ENCODE measurements at places on chromosomes 2 and 18. TPM values are rescaled to one million over a fixed set of nuclear protein-coding genes. Genes with fewer than 3 reads are reported as not detected.

DNA sequence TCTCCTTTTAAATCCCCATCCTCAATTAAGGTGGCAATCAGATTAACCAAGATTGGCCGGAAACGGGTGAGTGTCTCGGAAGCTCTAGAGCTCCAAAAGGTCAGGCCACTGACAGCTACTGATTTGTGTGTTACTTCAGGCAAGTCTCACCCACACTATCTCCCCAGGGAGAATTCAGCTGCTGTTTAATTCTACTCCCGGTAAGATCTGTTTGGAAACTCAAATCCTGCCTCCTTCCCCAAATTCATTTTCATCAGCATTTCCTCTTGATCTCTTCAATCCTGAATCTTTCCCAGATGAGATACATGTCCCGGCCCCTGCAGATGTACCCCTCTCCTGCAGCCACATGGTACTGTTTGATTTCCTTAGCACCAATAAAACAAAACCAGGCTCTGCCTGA is 34.9 kb downstream of the EFR3B start:
- peaks cover 64% of the 10 kb centered on the region for H3K27me3 ChIP-seq
- H3K36me3 ChIP-seq: peaks cover 4% of the 10 kb centered on the region
- peaks cover 5% of the 10 kb centered on the region for H3K4me1 ChIP-seq
- DNase-seq: no peak

STARD6 gene
- total RNA-seq: not detected

GRCh38 chr2:239912938-239913635 is 112.1 kb downstream of the NDUFA10 start:
- DNase-seq: no peak
- H3K36me3 ChIP-seq: no peaks in the 10 kb centered on the region
- H3K4me1 ChIP-seq: peaks cover 10% of the 10 kb centered on the region
- no peaks in the 10 kb centered on the region for H3K27me3 ChIP-seq
- H3K4me3 ChIP-seq: no peak overlapping the region
- H3K27ac ChIP-seq: no peak overlapping the region

- no peaks in the 10 kb centered on the region for H3K27me3 ChIP-seq
- DNase-seq: no peak
- no peaks in the 10 kb centered on the region for H3K36me3 ChIP-seq
- no peak overlapping the region for H3K27ac ChIP-seq
- no peak overlapping the region for H3K4me3 ChIP-seq
These were observed 401.3 kb downstream of the KCNJ3 start for GRCh38 chr2:155099784-155100183.

DNA sequence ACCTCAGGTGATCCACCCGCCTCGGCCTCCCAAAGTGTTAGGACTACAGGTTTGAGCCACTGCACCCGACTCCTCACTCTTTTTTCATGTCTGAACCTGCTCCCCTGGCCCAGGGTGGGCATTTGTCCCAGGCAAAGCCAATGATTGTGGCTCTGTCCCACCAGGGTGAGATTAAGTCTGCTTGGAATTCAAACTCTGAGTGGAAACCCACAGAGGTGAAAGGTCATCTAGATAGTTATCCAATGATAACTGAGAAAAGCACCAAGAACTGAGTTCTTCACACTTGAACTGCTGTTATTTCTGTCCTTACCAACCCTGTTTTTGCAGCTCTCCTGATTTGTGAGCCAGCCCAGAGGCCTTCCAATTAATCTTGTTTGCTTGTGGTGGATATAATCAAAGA is 62.4 kb upstream of the ACVR1 start:
- H3K27me3 ChIP-seq: peaks cover 4% of the 10 kb centered on the region
- no peak overlapping the region for H3K4me3 ChIP-seq
- no peaks in the 10 kb centered on the region for H3K36me3 ChIP-seq
- H3K27ac ChIP-seq: no peak overlapping the region
- DNase-seq: no peak

GRCh38 chr2:38690499-38691420 is 24.8 kb downstream of the GALM start:
- H3K27ac ChIP-seq: peak overlapping the region; percentile 100
- H3K27me3 ChIP-seq: no peaks in the 10 kb centered on the region
- no peak for DNase-seq
- H3K4me1 ChIP-seq: peaks cover 43% of the 10 kb centered on the region
- H3K36me3 ChIP-seq: peaks cover 20% of the 10 kb centered on the region
- peak overlapping the region; percentile 47 for H3K4me3 ChIP-seq

COLEC11 gene
- total RNA-seq: not detected

CFAP65 gene
- total RNA-seq: not detected

DNA sequence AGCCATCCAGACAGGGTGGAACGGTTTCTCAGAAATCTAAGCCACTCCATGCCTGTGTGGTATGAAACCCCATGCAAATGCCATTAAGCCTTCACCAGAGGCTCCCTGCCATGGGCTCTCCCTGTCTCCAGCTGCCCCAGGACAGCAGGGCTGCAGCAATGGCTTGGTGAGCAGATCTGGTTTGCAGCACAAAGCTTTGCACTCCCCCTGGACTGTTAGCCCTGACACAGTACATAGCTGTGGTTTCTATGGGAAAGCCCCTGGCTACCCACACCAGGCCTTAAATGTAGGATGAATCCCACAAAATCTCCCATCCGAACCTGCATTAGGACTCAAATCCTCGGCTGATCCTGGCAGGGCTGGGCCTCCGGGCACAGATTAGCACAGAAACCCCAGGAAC is 291.6 kb downstream of the TNS1 start:
- peaks cover 21% of the 10 kb centered on the region for H3K27me3 ChIP-seq
- no peak for DNase-seq
- no peak overlapping the region for H3K27ac ChIP-seq
- H3K36me3 ChIP-seq: peaks cover 3% of the 10 kb centered on the region
- H3K4me1 ChIP-seq: peaks cover 13% of the 10 kb centered on the region

GRCh38 chr2:196565982-196566381 is 73.5 kb upstream of the CCDC150 start:
- no peak overlapping the region for H3K4me3 ChIP-seq
- H3K27ac ChIP-seq: no peak overlapping the region
- H3K27me3 ChIP-seq: peaks cover 32% of the 10 kb centered on the region
- H3K4me1 ChIP-seq: no peaks in the 10 kb centered on the region

GRCh38 chr2:71714601-71715240 is 261.4 kb downstream of the DYSF start:
- H3K4me3 ChIP-seq: no peak overlapping the region
- H3K27ac ChIP-seq: no peak overlapping the region
- H3K27me3 ChIP-seq: peaks cover 27% of the 10 kb centered on the region
- DNase-seq: no peak

GRCh38 chr2:217793566-217794132 is 209.1 kb downstream of the TNS1 start:
- peak overlapping the region; percentile 47 for H3K27ac ChIP-seq

TPO gene
- total RNA-seq: 0.44 TPM

REEP1 gene
- total RNA-seq: not detected

- peaks cover 13% of the 10 kb centered on the region for H3K4me1 ChIP-seq
- H3K4me3 ChIP-seq: no peak overlapping the region
- DNase-seq: no peak
- no peak overlapping the region for H3K27ac ChIP-seq
- peaks cover 14% of the 10 kb centered on the region for H3K27me3 ChIP-seq
- H3K36me3 ChIP-seq: no peaks in the 10 kb centered on the region
These were observed 181.8 kb downstream of the SNTG2 start for GRCh38 chr2:1132328-1132969.

- H3K4me1 ChIP-seq: no peaks in the 10 kb centered on the region
- no peak overlapping the region for H3K4me3 ChIP-seq
- no peaks in the 10 kb centered on the region for H3K36me3 ChIP-seq
- DNase-seq: no peak
- H3K27ac ChIP-seq: no peak overlapping the region
These were observed 54.7 kb downstream of the VWC2L start for GRCh38 chr2:214465363-214466146.

GRCh38 chr2:13550285-13551231 is 833.8 kb downstream of the TRIB2 start:
- no peaks in the 10 kb centered on the region for H3K27me3 ChIP-seq
- H3K4me3 ChIP-seq: no peak overlapping the region
- no peak overlapping the region for H3K27ac ChIP-seq
- DNase-seq: no peak
- H3K4me1 ChIP-seq: no peaks in the 10 kb centered on the region
- H3K36me3 ChIP-seq: no peaks in the 10 kb centered on the region

- peaks cover 21% of the 10 kb centered on the region for H3K4me1 ChIP-seq
- DNase-seq: no peak
- no peak overlapping the region for H3K27ac ChIP-seq
These were observed 50.5 kb upstream of the CREB1 start for GRCh38 chr2:207479198-207479785.

- no peak overlapping the region for H3K4me3 ChIP-seq
- DNase-seq: no peak
- no peak overlapping the region for H3K27ac ChIP-seq
- H3K36me3 ChIP-seq: no peaks in the 10 kb centered on the region
- H3K27me3 ChIP-seq: peaks cover 11% of the 10 kb centered on the region
These were observed 41.4 kb upstream of the UPP2 start for GRCh38 chr2:158060160-158060834.

DNA sequence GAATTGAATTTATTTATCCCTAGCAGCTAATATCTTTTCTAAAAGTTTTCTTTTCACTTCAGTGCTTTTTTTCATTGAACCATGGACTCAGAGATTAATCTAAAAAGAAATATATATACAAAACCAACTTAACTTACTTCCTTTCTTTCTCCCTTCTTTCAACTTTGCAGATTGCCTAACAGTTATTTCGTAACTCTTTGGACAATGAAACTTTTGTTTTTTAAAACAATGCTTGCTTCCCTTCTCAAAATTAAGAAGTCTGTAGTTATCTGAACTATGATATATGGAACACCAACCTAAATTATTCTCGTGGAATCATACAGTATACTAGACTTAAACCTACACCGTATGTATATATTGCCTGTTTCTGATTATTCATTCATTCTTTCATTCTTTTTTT is 62.9 kb downstream of the MIB1 start:
- peaks cover 10% of the 10 kb centered on the region for H3K4me1 ChIP-seq
- H3K36me3 ChIP-seq: peaks cover 14% of the 10 kb centered on the region
- no peak overlapping the region for H3K27ac ChIP-seq

GRCh38 chr2:74373221-74373676 is 6.9 kb downstream of the DCTN1 start:
- H3K27me3 ChIP-seq: no peaks in the 10 kb centered on the region
- H3K4me3 ChIP-seq: no peak overlapping the region
- H3K4me1 ChIP-seq: peaks cover 21% of the 10 kb centered on the region

DNA sequence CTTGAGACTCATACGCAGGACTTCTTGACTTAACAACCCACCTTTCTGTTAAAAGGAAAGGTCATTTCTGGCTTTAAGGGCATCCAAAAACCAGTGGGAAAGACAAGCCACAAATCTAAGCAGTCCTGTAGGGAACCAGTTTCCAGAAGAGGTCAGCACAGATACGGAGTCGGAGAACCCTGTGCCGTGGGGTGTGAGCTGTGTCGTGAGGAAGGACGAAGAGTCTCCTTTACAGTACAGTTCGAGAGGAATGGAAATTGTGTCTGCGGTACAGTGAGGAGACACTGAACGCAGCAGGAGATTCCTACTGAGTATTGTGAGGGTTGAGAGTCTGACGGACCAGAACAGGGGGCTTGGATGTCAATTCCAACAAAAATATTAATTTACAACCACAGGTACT is 17.7 kb downstream of the SLC30A3 start:
- no peak overlapping the region for H3K27ac ChIP-seq
- no peaks in the 10 kb centered on the region for H3K36me3 ChIP-seq
- H3K4me1 ChIP-seq: no peaks in the 10 kb centered on the region
- no peak overlapping the region for H3K4me3 ChIP-seq
- H3K27me3 ChIP-seq: peaks cover 13% of the 10 kb centered on the region

DNA sequence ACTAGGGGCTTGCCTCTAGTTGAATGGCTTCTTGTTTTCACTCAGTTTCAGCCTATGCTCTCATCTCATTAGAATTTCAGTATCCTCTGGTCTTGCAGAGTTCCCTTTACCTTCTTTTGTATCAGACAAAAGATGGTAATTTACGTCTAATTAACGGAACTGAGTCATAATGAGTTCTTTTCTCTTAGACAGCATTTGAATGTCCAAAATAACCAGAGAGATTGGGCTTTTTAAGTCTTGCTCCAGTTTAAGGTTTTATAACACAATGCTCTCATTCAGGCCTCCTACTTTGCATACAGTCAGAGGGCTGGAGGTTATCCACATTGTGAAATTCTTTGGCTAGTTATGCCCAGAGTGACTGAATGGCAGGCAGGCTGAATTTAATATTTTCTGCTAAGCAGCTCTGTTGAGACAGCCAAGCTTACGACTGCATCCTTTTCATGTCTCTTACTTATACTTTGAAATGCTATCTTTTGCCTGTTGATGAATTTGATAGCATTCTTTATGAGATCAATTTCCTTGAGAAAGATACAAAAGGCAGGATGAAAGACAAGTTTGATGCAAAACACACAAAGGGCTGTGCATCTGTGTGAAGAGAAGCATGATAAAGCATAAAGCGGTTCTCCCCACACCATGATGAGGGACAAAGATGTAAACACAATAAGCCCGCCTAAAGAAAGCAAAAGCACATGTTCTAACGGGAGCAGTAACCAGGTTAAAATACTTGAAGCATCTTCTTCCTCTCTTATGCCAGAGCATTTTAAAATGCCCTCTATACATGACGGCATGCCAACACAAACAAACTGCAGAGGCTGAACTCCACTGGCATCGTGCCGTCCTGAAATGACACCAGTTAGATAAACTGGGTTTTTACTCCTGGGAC is 90.0 kb downstream of the CDH2 start:
- no peaks in the 10 kb centered on the region for H3K36me3 ChIP-seq
- H3K4me3 ChIP-seq: no peak overlapping the region
- no peak overlapping the region for H3K27ac ChIP-seq
- no peak for DNase-seq
- no peaks in the 10 kb centered on the region for H3K27me3 ChIP-seq

DNA sequence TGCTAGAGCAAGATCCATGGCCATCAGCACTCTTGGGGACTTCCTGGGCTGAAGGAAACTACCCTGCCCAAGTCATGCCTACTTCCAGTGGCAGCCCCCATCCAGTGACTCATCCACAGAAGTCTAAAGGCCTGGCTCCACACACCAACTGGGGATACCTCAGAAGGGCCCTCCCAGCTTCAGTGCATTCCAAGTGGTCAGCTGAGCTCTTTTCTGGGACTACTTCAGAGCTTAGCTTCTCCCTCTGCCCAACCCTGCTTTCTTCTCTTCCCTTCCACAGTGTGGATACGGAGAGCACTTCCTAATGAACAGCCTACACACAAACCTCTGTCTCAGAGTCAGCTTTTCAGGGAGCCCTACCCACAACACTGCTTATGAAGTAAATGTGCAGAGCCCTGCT is 66.5 kb downstream of the CLHC1 start:
- no peak for DNase-seq
- no peak overlapping the region for H3K27ac ChIP-seq
- peaks cover 11% of the 10 kb centered on the region for H3K27me3 ChIP-seq
- H3K4me1 ChIP-seq: peaks cover 9% of the 10 kb centered on the region

DNA sequence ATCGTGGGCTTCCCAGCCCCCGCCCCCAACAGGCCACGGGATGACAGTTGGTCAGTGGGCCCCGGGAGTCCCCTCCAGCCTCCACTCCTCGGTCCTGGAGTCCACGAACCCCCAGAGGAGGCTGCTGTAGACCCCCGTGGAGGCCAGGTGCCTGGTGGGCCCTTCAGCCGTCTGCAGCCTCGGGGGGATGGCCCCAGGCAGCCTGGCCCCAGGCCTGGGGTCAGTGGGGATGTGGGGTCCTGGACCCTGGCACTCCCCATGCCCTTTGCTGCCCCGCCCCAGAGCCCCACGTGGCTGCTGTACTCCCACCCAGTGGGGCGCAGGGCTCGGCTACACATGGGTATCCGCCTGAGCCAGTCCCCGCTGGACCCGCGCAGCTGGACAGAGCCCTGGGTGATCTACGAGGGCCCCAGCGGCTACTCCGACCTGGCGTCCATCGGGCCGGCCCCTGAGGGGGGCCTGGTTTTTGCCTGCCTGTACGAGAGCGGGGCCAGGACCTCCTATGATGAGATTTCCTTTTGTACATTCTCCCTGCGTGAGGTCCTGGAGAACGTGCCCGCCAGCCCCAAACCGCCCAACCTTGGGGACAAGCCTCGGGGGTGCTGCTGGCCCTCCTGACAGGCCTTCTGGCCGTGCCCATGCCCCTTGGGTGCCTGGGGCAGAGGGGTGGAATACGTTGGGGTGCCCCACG is 7.6 kb downstream of the NEU4 start:
- H3K4me3 ChIP-seq: no peak overlapping the region
- no peak for DNase-seq
